NCI-H187 (cell line): ENCODE measurements at places on chromosomes 16 and 17.

GRCh38 chr17:63140255-63140654 lies 174.2 kb downstream of the TANC2 start:
- no peak for DNase-seq

DNA sequence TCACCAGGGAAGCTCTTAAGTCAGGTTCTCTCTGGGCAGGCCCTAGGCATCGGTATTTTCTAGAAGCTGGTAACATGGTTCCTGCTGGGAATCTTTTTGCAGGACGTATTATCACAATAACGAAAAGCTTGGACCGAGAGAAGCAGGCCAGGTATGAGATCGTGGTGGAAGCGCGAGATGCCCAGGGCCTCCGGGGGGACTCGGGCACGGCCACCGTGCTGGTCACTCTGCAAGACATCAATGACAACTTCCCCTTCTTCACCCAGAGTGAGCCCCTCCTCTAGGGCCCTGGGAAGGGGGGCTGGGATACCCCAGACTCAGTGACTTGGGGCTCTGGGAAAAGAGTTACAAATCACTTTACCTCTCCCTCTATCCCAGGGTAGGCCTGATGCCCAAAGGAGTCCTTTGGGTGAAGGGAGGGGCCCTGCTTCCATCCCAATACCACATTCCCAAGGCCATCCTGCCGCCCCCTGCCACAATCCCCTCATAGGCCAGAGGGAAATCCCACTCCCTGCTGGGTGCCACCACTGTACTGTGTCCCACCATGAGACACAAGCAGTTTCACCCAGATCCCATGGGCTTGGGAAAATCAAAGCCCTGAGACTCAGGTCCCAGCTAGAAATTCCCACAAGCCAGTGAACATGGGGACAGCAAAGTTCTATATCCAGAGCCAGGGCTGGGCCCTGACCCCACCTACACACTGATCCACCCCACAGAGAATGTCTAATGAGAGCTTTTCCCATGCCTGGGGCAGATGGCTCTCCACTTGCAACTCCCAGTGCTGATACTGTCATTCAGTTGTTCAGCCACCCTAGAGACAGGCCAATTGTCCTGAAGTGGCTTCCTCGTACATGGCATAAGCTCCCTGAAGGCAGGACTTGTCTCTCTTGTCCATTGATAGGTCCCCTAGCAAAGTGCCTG lies 23.0 kb downstream of the CDH5 start:
- no peak for DNase-seq

DNA sequence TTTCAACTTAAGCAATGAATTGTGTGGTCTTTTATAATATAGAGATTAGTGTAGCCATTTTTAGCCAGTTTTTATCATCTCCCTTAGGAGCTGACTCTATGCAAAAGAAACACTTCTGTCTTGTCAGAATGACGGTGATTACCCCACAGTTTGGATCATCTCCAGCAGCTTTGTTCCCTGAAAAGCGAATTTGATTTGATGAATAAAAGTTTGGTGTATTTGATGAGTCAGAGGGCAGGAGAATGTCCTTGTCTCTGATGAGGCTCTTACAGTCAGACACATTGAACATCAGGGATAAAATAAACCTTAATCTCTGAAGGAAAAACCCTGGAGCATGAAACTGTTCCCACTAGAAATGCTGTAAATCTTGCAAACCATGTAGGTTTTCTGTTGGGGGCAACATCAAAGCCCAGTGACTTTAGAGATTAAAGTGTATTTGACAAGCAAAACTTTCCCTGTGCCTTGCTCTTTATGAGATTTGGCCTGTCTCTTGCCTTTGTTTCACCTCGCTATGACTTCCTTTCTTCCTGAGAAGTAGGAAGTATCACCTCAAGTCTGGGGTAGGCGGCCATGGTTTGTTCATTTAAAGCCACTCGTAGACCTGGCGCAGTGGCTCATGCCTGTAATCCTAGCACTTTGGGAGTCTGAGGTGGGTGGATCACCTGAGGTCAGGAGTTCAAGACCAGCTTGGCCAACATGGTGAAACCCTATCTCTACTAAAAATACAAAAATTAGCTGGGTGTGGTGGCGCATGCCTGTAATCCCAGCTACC lies 209.3 kb downstream of the FTO start:
- no peak for DNase-seq

- no peak for DNase-seq
These were observed 102.7 kb downstream of the UTP18 start for GRCh38 chr17:51362811-51363585.

- DNase-seq: peak; percentile 30
These were observed 445.3 kb upstream of the MAF start for GRCh38 chr16:80045861-80046260.

- DNase-seq: no peak
These were observed 2.9 kb upstream of the MYO1C start for GRCh38 chr17:1495265-1495989.

DNA sequence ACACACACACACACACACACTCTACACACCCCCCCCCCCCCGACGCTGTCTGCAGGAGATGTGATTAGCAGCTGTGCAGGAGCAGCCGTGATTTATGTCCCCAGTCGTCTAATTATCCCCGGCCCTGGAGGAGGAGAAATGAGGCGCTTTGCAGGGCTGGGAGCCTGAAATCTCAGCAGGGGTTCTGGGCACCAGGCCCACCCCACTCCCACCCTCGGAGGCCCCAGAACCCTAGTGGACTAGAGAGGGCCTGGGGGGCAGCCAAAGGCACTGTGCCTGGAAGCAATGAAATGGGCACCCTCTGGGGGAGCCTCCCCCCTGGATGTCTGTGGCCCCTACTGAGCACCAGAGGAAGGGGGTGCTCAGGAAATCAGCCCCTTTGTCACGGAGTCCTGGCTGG lies 134.2 kb upstream of the CIBAR2 start:
- no peak for DNase-seq

GRCh38 chr17:79131701-79132100 lies 57.1 kb downstream of the ENGASE start:
- no peak for DNase-seq

- DNase-seq: no peak
These were observed 66.7 kb downstream of the PPM1E start for GRCh38 chr17:58822148-58823050.

GRCh38 chr17:73539166-73539565 lies 105.1 kb downstream of the SDK2 start:
- DNase-seq: no peak

GRCh38 chr17:8630802-8631553 lies 453 bp upstream of the MYH10 start:
- peak; percentile 89 for DNase-seq

DNA sequence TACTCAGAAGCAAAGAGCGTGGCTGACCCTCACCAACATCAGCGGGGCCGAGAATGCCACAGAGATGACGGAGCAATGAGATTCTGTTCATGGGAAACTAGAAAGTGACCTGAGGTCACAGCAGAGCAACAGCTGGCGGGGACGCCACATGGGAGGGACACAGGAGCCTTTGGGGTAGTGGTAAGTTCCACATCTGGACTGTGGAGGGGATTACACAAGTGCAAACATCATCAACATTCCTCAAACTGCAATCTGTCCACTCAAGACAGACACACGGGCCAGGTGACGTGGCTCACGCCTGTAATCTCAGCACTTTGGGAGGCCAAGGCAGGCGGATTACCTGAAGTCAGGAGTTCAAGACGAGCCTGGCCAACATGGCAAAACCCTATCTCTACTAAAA lies 11.2 kb downstream of the HAGH start:
- no peak for DNase-seq

DNA sequence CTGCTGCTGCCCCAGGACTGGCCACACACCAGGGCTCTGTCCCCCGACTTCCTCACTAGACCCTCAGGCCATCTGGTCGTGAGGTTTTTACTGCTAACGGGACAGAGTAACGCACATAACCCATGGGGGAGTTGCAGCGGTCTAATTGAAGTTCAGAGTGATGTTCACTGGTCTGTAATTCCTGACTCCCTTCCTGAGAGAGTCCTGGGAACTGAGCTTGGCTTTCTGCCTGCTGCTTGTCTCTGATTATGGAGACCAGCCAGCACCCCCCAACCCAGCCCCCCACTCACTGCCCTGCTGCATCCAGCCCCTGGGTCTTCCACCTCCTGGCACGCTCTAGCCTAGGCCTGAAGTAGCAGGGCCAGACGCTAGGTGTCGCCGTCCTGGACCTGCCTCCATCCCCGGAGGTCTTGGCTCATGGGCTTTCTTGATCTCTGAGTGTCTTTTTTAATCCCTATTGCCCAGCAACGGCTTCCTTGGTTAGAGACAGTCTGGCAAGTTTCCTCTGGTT lies 192.9 kb downstream of the CCDC182 start:
- no peak for DNase-seq

GRCh38 chr17:45060382-45060796 lies 728 bp upstream of the NMT1 start:
- no peak for DNase-seq

DNA sequence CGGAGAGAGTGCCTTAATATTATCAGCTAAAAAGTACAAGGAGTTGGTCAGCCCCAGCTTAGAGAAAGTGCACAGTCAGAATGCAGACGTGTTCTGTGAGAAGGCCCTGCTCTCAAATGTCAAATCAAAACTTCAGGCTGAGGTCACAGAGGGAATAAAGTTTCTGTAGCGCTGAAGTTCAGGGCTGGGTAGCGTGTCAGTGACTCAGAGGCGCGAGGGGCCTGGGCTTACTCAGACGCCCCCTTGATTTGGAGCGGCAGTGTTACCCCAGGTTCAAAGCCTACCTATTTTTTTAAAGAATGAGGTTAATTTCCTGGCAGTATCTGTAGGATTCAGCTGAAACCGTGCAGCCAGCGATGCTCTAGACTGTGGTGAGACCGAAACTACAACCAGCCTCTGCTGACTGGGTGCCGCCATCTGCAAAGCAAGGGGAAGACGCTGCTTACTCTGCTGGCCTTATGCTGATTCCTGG lies 4.8 kb downstream of the CIAO3 start:
- DNase-seq: no peak
